ENCODE measurements at places on chromosomes 13 and 19.

DNA sequence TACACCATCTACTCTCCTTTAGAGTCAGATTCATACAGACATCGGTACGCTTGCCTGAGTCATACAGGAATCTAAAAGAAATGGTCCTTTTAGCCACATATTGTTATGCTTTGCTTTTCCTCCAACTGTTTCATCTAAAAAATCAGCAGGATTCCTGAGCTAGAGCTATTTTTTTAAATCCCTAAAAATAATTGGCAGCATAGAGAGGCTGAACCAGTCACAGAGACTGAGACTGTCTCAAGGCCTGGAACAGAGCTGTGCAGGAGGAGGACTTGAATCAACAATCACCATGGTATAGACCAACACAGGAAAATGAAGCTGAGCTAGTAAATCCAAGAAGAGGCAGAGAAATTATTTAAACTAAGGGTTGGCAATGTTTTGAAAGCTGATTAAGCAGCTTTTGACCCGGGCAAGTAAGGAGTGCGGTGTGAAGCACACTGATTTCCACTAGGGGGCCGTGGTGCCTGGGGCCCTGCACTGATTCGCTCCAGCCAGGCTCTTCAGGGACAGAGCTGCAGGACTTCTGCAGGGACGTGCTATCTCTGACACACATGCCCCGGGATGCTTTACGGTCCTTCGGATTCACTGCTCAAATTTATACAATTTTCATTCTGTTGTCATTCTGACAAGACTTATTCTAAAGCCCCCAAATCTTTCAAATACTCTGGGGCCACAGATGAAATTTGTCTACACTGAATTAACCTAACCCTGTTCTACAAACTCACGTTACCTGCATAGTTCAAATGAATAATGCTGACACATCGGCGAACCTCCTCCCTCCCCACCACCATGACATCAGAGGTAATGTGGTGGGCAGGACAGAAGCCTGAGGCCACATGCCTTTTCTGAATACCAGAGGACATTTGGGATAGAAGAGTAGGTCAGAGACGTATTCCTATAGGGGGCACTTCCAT is 87.6 kb upstream of the SLC15A1 start:
- no peak for DNase-seq

DNA sequence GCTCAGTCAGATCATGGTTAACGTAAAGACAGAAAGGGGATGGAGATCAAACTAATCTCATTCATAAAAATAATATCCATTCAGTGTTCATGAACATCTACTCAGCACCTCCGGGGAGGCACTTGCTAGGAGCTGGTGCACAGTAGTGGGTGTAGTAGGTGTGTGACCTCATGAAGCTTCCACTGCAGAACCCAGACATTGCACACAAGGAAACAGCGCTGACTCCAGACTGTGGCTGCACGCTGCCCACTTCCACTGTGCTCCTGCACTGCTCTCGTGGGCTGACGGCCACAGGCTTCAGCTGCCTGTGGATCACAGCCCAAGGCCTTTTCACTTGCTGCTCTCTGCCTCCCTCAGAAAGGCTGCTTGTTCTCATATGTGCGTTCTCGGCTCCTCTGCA is 214.4 kb upstream of the ZNF507 start:
- no peak for DNase-seq

DNA sequence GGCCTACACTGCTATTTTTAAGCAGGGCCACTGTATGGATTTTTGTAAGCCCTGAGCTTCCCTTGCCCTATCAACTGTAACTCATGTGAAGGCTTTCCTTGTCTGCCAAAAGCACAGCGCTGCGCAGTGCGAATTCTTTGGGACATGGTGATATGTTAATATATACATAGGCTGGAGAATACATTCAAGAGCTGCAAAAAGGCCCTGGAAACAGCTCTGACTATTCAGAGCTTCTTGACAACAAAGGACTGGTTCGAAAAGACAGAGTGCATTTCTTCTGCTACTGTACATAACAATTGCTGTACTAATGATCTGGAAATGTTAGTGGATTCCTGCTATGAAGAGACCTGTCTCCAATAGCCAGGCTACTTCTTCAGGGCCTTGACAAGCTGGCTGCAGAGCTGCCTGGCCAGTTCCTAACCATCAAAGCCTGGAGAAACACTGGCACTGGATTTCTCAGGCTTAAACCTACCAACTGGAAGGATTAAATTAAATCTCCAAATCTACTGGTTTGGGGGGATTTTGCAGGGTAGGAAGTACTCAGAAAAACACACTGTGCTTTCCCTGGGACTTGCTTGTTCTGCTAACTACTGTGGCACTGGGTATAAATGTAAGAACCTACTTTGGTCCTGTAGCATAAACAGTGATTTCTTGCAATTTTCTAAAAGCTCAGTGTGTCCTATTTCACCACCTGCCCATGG is 246.9 kb downstream of the DNAJC15 start:
- no peak for DNase-seq

DNA sequence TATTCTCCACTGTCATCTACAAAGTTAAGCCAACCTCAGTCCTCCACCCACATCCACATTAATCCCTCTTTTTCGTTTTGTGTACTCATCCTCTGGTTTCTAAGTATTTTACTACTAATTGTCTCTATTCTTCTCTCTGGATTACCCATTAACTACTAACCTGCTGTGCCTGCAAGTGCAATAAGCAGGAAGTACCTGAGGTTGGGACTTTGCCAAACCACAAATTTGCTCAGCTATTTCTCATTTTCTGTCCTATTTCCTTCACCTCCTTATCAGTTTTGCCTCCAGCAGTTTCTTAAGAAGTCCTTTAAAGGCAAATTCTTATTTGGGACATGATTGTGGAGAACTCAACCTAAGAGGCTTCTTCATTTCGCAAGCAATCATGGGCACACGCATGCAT is 1708.9 kb downstream of the SLITRK5 start:
- DNase-seq = no peak

GRCh38 chr13:30477346-30478195 is 11.8 kb upstream of the HMGB1 start:
- no peak for DNase-seq

GRCh38 chr19:58291943-58292342 is 13.2 kb downstream of the ZNF8 start:
- DNase-seq = no peak

DNA sequence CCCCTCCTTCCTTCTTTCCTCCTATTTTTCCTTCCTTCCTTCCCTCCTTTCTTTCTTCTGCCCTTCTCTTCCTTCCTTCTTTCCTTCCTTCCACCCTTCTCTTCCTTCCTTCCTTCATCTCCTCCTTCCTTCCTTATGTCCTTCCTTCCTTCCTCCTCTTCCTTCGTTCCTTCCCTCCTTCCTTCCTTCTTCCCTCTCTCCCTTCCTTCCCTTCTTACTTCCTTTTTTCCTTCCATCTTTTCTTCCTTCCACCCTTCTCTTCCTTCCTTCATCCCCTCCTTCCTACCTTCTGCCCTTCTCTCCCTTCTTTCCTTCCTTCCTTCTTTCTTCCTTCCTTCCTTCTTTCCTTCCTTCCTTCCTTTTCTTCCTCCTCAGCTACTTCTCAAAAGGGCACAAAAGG is 287.3 kb upstream of the ZNF507 start:
- DNase-seq = no peak

- DNase-seq = no peak
These were observed 39.0 kb upstream of the WASF3 start for GRCh38 chr13:26518451-26518959.

DNA sequence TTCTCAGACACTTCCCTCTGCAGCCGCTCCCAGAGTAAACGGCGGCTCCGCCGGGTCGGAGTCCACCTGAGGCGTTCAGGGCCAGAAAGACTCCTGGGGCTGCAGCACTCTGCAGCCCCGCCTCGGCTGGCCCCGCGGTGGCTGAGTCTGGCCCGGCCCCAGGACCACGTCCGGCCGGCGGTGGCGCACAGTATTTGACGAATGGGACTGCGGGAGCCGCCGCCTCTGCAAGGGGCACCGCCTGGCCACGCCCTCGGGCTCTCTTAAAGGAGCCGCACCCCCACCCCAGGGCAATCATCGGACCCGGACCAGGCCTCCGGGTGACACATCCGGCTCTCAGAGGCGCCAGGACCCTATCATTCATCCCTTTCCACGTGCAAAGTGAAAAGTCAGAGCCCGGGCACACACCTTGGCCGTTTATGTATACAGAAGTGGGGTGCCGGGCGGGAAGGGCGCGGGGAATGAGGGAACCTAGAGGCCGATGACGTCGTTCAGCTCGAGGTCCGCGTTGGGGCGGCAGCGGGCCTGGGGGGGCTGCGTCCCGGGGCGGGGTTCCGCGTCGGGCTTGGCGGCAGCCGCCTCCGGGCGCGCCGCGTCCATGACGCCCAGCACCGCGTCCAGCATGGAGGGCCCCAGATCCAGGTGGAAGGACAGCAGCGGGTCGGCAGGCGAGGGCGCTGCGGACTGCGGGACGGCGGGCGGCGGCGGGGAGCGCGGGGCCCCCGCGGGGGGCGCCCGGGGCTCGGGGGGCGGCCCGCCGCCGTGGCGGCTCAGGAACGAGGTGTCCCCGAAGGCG is 1.2 kb upstream of the LENG9 start:
- DNase-seq = peak; percentile 22

GRCh38 chr13:105341758-105342157 is 1193.7 kb downstream of the EFNB2 start:
- no peak for DNase-seq

DNA sequence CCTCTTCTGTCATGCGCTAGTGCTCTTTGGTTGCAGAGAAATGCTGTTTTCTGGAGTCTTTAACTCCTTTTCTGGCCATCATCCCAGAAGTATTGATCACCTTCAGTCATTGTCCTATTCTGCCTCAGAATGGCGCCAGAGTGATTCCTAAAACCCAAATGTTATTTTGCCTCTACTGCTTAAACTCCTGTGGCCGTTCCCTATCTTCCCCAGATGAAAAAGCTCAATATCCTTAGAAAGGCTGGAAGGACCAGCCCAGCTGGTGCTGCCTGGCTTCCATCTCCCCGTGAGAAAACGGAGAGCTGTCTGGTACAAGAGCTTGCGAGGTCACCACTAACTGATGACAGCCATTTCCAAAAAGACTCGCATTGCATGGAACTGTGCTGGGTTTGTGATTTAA is 179.1 kb downstream of the RBM26 start:
- no peak for DNase-seq

DNA sequence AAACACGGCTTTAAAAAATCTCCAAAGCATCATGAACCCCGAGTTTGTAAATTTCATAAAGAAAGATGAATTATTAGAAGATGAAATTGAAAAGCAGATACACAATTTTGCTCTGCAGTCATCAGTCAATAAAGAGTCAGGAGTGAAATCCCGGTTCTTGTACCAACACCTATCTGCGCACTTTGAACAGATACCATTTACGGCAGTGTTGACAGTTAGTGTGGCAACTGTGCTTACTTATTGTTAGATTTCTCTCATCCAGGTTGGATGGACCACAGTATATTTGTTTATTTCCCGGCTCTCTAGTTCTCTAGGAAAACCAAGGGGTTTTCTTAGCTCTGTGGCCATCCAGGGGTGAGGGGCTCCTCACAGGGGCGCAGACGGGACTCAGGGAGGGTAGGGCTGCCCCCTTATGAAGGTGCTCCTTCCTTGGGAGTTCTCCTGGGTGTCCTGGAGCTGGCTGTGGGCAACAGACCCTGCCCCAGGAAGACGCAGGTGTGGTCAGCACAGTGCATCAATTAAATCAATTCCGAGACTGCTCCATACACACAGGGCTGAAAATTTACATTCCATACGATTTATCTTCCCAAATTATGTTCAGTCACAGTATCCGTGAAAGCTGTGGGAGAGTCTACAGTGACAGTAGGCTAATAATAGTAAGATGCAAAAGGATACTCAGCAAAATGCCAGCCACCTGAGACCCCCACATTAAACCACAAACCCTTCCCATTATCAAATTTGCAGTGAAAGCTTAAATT is 107.0 kb upstream of the C1QTNF9B start:
- DNase-seq = no peak

DNA sequence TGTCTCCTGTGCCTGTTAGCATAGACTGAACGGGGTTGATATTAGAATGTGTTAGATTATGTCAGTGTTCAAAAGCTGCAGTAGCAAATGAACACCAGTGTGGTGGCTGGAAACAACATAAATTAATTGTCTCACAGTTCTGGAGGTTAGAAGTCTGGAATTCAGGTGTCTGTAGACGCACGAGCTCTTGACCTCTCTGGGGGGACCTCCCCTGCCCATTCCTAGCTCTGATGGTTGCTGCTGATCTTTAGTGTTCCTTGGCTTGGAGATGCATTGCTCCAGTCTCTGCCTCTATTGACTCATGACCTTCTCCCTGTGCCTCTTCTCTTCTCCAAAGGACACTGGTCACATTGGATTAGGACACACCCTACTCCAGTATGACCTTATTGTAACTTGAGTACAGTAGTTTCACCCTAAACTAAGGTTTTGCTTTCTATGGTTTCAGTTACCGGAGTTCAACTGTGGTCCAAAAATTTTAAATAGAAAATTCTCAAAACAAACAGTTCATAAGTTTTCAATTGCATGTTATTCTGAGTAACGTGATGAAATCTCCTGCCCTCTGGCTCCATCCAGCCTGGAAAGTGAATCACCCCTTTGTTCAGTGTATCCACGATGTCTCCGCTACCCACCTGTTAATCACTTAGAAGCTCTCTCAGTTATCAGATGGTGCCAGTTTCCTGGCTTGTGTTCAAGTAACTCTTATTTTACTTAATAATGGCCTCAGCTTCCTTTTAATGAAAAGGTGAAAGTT is 273.2 kb downstream of the MYO16 start:
- no peak for DNase-seq

GRCh38 chr13:32113532-32113931 is 82.0 kb downstream of the FRY start:
- DNase-seq = no peak

GRCh38 chr19:58183817-58184215 is 955 bp downstream of the ZNF274 start:
- no peak for DNase-seq

DNA sequence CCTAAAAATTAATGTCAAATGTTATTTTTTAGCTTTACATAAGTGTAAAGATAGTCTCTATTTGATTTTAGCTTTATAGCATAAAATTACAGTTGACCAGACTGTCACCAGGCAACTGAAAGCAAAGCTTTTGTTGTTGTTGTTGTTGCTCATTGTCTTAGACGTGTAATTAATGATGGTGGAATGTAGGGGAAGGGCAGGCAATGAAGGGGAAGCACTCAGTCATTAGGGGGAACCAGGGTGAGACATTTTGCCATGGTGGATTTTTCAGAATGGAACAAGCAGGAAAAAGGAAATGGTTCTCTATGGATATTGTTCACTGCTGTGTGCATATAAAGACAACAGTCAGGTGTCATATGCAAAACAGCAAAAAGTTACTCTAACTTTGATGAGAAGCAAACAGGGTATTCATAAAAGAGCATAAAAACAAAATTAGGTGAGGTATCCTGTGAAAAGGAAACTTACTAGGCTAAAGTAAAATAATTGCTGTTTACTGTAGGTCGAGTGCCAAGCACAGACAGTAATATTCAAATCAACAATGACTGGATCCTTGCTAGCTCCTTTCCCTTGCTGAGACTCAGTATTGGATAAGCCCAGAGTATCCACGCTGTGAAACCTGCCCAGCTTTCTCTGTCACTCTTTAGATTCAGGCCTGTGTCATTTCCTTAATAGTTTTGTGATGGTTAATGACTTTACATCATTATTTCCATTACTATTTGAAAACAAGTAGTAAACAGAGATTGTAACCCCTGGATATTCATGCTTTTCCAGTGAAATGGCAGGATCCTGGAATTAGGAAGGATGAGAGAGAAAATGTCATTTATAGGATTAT is 110.5 kb downstream of the LRCH1 start:
- DNase-seq = no peak

GRCh38 chr19:677601-678436 is 1.6 kb downstream of the FSTL3 start:
- DNase-seq = no peak

Measured in activated T-helper 1 cell treated with anti-CD3 and anti-CD28 coated beads, Interleukin-2, amount 50 U/mL, for 16 hours (primary cell).